NCI-H2171 (cell line): ENCODE measurements at places on chromosomes 4 and X.
A peak's percentile ranks its signal among the peaks of the same experiment; 100 is the strongest.

GRCh38 chr4:95204267-95204844 lies 344.4 kb downstream of the UNC5C start:
- DNase-seq, result no peak

GRCh38 chrX:11244636-11245035 lies 48.6 kb upstream of the AMELX start:
- DNase-seq, result no peak

DNA sequence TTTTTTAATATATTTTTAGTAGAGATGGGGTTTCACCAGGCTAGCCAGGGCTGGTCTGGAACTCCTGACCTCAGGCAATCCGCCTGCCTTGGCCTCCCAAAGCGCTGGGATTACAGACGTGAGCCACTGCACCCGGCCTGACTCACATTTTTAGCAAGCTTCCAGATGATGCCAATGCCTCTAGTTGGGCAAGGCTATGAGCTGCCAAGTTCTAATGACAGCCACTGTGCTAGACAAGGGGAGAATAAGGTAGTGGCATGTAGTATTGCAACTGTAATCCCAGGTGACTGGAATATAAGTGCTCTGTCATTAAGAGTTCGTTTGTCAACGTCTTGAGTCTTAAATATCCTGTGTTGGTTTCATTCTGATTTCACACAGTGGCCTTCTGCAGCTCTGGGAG lies 96.7 kb downstream of the SLIT2 start:
- DNase-seq, result no peak

- no peak for DNase-seq
Observed at GRCh38 chr4:107380190-107380589, 339.8 kb downstream of the PAPSS1 start.

DNA sequence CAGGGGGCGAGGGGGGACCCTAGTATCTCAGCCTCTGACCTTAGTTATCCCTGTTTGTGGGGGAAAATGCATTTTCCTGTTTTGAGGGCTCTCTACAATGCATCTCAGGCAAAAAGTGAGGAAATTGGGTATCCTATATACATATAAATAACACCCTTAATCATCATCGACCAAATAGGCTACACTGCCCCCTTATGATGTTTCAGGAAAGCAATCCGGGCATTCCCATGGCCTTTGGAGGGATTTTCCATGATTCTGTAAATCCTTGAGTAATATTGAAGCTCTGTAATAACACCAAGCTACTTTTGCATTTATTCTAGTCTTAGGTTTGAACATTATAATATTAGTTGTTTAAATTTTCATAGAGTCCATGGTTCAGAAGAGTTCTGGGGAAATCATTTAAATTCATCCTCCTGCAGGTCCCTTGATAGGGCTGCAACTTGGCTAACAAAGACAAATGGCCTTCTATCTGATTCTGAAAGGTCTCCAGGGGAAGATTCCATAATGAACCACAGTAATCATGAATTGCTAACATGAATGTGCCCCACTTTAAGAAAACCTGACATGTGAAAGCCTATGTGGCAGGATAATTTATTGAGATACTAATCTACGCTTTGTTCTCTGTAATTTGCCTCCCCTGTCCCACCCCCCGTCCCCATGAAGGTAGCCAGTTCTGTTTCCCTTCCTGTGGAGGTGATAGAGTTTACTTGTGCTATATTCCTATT lies 91.5 kb upstream of the SCOC start:
- no peak for DNase-seq

DNA sequence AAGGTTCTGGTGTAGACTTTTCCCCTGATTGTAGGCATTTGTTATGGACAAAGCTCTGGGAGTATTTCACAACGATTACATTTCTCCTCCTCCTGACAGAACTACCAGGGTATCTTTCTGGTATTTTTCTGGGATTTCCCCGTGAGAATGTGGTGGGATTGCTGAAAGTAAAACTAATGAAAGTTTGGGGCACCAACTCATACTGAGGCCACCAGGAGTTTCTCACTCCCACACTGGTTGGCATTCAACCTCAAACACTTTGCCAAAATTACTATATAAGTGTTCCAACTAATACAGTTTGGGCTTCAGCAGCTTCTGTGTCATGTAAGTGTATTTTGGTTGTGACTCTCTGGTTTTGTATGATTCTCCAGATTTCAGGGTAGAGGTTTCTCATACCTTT lies 855.1 kb downstream of the GLUD2 start:
- no peak for DNase-seq

DNA sequence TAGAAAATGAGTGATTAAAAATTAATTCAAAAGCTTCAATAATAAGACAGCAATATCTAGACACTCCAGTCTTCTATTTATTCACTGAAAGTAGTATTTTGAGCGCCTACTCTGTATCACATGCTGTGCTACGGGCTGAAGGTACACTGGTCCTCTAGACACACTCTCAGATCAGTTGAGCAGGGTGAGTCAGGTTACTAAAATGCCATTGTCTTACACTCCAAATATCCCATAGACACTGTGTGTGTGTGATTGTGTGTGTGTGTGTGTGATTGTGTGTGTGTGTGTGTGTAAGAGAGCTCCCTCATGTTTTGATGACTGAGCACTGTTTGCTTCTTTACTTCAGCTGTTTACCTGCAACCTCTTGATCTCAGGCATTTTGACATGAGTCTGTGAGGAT lies 342.8 kb upstream of the BOD1L1 start:
- no peak for DNase-seq

- DNase-seq, result no peak
Observed at GRCh38 chr4:140874056-140874455, 117.9 kb upstream of the TBC1D9 start.

- no peak for DNase-seq
Observed at GRCh38 chr4:163256680-163257343, 75.6 kb downstream of the NPY1R start.

DNA sequence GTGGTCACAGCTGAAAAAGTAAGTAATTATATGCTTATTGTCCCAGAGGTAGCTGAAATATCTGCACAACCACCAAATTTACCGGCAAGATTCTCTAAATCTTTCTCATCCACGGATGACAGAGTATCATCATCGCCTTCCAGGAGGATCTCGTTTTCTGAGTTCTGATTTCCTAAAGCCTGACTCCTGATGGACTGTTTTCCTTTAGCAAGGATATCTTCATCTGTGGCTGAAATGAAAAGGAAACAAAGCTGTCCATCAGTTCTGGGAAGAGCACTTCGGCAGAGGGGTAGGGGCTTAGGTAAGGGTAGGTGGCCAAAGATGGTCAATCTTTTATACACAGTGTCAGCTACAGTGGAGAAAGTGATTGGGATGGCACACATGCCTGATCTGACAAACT lies 8.7 kb downstream of the MAB21L2 start:
- DNase-seq, result no peak

GRCh38 chrX:134396174-134396573 lies 63.8 kb upstream of the HPRT1 start:
- no peak for DNase-seq

DNA sequence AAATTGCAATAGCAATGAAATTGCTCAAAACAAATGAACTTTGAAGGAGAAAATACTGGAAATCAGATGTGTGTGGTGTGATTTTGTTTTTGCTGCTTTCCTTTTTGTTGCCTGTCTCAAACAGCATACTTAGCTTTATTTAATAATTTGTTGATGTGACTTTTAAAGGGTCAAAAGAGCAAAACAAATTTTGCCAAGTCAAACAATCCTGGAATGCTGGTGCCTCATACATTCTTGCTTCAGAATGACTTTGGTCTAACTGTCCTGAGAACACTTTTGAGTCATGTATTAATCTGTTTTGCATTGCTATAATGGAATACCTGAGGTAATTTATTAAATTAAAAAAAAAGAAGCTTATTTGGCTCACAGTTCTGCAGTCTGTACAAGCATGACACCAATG lies 3.4 kb downstream of the PF4V1 start:
- no peak for DNase-seq

DNA sequence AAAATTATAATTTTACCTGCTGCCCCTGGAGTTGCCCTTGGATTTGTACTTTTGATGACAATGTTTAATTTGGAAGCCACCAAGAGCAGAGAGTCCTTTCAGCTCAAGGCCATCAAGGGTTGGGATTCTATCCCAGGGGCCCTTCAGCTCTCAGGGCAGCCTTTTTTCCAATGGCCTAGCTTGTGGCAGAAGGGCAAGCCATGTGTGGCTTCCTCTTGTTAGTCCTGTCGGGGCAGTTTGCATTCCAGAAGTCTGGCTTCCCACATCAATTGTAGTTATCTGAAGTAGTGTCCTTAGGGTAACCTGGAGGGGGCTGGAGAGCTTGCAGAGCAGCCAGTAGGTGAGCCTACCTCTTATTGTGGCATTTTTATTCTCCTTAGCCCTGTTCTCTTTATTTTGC lies 569.4 kb downstream of the TRAM1L1 start:
- DNase-seq, result no peak

- DNase-seq, result no peak
Observed at GRCh38 chr4:79296768-79297428, 29.0 kb downstream of the NAA11 start.

- no peak for DNase-seq
Observed at GRCh38 chr4:5256421-5256820, 205.1 kb downstream of the STK32B start.

DNA sequence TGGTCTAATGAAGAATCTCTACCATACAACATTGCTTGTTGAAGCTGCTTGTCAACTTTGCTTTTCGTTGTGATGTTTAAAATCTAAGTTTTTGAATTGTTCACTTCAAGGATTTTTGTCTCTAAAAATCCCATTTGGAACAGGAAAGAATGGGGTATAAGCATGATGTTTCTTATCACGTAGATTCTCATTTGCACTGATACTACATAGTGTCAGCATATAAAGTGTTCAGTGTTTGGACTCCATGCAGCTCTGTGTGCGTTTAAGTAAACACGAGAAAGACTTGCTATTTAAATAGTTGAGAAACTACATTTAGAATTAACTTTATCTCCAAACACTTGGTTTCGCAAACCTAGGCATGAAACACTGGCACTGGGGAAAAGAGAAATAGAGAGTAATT lies 452.5 kb downstream of the NKX6-1 start:
- no peak for DNase-seq

DNA sequence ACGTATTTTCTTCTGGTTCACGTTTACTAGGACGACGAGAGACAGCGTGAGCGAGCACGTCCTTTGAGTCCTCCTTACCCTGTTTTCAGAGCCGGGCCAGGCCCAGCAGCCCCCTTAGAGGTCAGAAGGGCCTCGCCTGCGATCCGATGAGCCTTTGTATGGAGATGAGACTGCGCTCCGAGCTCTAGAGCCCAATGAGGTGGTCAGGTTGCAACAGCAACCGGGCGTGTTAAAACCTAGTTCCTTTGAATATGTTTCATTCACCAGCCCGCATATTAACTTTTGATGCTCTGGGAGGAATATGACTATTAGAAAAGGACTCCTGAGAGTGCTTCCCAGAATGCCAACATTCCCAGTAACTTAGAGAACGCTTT lies 55.6 kb upstream of the TADA2B start:
- DNase-seq, result no peak

GRCh38 chr4:29276150-29276549 lies 1444.0 kb upstream of the PCDH7 start:
- DNase-seq, result no peak

DNA sequence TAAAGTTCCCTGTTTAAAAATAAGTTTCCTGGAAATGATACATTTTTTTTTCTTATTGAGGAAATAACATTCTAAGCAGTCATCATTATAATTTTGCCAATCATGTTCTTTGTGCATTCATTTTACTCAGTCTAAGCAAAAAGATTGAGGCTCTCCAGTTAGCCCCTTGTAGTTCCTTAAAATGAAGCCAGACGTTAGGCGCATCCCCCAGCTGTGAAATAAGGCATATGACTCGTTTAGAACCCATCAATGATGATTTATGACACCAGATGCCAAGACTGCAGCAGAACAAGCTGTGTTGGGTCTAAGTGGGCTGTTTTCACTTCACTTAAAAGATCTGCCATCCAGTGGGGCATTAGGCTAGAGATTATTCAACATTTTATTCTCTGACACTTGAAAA lies 17.0 kb downstream of the PDGFC start:
- peak; percentile 17 for DNase-seq

DNA sequence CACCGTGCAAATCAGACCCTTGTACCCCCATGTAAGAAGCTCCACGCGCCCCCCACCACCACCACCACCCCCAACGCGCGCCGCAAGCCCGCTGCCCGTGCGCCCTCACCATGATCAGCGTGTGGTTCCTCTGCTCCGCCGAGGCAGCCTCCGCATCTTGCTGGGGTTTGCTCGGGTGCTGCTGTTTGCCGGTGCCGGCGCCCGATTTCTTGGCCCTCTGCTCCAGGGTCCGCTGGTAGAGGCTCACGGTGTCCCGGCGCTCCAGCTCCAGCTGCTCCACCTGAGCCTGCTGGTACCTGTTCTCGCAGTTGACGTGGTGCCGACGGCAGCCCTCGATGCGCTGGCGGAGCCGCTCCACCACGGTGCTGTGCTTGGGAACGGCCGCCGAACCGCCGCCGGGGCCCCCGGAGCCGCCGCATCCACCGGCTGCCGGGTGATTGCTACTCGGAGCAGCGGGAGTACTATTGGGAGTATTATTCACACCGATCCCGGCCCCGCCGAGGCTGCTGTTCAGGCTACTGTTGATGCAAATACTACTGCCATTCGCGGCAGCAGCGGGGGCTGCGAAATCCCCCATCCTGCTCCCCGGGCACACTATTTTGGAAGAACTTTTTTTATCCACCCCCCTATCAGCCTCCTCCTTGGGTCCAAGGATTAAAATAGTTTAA lies 1.1 kb downstream of the MAML3 start:
- no peak for DNase-seq

- no peak for DNase-seq
Observed at GRCh38 chrX:13284570-13284969, 35.3 kb downstream of the ATXN3L start.

GRCh38 chr4:17511051-17511450 lies 839 bp downstream of the QDPR start:
- no peak for DNase-seq

DNA sequence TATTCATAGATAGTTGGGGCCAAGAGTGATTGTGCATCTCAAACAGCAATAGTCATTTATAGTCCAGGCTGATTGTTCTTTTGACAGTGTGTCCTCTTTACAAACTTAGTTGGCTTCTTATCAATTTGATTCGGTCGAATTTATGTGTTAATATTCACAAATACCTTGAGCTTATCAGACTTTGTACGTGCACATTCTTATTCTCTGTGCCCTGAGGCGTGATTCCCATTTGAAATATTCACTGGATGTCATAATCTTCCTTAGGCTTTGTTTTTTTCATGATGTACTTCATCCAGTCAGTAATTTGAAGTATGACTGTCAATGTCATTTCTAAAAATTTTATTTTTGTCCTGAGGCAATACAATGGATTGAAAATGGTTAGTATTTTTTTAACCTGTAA lies 263.5 kb upstream of the PCDH7 start:
- DNase-seq, result no peak

GRCh38 chr4:184460499-184461285 lies 13.7 kb downstream of the IRF2 start:
- no peak for DNase-seq
